ENCODE measurements at places on chromosomes 16 and 17.

DNA sequence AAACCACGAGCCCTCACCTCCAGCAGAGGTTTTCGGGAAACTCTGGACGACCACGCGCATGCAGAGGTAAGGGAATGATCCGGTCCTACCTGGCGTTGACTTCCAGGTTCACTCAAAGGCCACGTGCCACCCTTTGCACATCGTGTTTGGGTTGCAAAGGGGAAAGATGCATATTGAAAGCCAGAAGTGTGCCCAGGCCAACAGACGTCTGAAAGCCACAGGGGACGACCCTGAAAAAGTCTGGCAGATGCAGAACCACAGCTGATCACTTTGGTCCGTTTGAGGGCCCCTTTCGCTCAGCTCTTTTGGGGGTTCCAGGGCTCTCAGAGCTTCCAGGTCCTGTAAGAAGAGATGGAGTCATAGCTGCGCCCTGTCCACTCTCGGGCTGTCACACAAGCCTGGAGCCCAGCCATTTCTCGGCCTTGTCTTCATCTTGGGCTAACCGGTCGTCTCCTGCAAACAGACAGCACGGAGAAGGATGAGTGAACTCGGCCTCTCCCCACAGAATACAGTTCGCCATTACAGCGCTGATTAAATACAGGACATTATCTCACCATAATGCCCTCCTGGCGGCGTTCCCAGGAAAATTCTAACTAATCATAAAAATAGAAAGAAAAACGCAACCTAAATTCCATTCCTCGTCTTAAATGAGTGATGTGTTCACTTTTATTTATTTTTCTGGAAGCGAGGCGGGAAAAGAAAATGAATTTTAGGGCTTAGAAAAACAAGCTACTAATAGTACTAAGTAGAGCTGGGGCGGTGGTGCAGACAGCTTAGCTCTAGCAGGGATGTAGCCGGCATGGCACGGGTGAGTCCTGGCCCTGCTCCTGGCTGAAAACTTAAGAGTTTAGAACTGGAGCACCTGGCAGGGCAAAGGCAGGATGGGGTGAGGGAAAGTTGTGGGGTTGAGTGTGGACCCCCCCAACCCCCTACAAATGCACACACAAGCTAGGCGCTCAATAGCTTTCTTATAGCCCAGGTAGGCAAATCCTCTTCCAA is 45.5 kb upstream of the ZFHX3 start:
- DNase-seq: no peak

DNA sequence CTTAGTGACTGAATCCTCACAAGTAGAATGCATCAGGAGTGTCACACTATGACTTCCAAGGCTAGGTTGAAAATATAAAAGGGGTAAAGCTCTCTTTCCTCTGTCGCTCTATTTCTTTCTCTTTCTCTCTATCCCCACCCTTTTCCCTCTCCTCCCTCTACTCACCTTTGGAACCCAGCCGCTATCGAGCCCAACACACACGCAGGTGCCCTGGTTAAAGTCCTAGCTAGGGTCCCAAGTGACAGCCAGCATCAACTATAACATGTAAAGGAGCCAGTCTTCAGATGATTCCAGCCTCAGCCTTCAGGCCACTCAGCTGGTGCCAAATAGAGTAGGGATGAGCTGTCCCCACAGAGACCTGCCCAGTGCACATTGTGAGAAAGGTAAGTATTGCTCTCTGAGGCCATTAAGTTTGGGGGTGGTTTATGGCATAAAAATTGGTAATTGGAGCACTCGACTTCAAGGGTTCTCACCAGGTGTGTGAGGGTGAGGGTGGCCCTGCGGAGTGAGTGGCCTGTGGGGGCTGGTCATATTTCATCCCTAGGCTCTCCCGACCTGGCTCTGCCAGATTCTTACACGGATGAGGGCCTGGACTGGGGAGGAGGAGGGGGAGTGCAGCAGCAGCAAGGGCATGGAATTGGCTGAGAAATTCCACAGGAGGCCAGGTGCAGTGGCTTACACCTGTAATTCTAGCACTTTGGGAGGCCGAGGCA is 14.9 kb upstream of the C16orf54 start:
- no peak for DNase-seq

DNA sequence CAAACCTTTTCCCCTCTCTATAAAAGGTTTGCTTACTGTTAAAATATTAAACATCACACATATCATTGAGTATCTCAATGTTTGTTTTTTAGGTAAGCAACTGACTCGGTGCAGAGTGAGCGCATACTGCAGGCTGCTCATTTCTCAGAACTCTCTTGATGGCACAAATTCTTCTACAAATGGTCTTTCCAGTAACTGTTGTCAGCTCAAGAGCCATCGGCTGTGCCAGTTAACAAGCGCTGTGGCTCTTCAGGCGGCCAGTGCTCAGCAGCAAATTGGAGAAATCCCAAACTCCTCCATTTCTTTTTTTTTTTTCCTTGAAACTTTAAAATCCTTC is 8.6 kb downstream of the ABCA3 start:
- no peak for DNase-seq

DNA sequence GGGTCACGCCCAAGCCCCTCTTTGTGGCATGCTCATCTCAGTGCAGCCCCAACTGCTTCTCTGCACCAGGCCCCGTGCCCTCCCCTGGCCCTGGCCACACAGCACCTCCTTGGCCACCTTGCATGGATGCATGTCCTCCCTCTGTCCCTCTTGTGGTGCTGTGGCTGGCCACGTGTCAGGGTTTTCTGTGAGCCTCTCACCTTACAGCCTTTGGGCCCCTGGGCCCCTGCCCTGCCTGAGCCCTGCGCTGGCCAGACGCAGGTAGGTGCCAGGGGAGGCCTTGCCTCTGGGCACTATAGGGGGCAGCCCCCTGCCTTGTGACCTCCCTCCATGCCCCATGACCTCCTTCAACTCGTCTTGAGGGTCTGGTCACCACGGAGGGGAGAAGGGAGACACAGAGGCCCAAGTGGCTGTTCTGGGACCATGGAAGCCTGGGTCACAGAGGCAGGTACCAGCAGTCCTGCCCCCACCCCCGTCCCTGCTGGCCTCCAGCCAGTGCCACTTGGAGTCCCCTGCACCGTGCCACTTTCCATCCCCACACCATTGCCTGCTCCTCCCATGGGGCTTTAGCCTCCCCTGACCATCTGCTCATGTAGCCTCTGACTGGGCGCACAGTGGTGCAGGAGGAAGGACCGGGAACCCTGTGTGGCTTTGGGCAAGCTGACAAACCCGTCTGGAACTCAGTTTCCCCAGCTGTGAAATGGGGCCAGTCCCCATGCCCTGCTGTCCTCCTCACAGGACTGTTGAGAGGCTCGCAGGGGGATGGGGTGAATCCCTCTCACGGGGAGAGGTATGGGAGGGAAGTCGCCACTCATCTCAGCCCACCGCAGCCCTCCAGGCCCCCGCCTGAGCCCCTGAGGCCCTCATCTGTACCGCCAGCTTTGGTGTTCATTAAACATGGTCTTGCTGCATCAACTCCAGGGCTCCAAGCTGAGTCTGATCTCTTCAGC is 11.5 kb upstream of the ATP6V0C start:
- no peak for DNase-seq

- DNase-seq: no peak
Observed at GRCh38 chr16:19393226-19394111, 24.2 kb upstream of the TMC5 start.

- DNase-seq: no peak
Observed at GRCh38 chr17:82899941-82900340, 60.1 kb upstream of the ZNF750 start.

DNA sequence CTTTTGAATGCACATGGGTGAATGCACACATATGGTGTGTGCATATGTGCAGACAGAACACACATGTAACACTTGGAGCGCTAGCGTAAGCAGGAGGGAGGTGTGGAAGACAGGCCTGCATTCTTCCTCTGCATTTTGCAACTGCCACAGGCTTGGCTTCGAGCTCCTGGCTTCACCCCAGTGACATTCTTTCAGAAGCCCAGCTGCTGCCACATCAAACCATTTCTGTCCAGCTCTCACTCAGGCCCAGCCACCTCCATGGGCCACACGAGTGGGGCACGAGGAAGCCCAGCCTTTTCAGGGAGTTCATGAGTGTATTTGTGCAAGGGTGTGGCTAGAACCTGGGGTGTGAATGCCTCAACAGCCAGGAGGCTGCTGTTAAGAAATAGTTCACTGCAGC is 18.8 kb downstream of the LGALS3BP start:
- DNase-seq: no peak

DNA sequence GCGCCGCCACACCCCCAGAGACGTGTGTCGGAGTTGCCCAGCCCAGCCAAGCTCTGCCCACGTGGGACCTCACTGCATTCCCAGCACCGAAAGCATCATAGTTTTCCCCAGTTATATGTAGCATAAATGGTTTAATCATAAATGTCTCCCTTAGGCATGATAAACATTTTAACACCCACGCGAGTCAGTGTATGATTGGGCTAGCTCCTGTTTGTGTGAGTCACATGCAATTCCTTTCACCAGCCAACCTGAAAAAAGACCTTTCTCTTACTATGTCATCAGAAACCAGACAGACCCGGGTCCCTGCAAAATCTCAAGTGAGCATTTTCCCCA is 9.2 kb downstream of the TAF1C start:
- DNase-seq: no peak

DNA sequence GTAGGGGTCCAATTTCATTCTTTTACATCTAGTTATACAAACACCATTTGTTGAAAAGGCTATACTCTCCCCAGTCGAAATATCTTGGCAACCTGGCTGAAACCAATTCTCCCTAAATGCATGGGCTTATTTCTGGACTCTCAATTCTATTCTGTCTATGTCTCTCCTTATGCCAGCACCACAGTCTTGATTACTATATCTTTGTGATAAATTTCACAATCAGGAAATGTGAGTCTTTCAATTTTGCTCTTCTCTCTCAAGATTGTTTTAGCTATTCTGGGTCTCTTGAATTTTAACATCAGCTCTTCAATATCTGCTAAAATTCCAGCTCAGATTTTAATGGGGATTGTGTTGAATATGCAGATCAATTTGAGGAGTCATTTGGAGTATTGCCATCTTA is 5.9 kb upstream of the TRIM25 start:
- DNase-seq: no peak
